Stimulated activated CD4-positive, alpha-beta T cell treated with anti-CD3 and anti-CD28 coated beads, Interleukin-15, amount 100 ng/mL, for 1 hour (primary cell): ENCODE measurements at places on chromosomes 1 and 21.

DNA sequence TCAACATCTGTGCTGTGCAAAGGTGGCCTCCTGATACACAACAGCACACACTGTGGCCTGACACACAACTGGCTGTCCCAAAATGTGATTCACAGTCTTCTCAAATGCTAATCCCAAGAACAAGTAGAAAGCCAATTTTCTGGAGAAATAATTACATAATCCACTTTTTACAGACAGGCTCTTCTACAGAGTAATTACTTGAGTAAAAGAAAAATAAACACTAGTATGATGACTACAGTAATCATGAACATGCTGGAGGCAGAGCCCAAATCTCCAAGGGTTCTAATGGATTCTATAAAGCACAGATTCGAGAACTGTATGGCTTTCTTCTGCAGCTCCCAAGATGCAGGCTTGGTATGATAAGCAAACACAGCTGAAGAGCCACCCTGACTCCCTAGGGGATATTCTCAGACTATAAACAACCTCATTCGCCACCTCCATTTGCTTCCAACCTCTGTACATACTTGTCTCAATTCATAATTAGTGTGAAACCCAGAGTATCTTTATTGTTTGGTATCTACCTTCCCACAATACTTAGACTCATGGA is 81.9 kb downstream of the SIPA1L2 start:
- no peak for DNase-seq

- no peak for DNase-seq
Measured at GRCh38 chr1:174160603-174161002, 1.3 kb downstream of the RABGAP1L start.

DNA sequence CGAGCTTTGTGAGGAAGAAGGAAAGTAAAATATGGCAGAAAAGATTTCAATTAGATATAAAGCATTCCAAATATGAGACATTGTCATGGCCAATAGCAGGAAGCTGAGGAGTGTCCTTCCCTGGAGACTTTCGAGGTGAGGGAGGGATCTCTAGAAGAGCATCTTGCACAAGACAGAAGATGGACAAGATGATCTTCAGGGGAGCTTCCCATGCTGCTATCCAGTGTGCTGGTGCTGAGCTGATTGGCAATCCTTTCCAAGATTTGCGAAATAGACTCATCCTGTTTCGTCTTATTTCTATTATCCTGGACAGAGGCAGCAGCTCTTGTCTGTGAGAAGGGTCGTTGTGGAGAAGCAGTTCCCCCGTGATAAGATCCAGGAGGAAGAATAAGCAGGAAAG is 342.0 kb upstream of the CAMK1G start:
- no peak for DNase-seq

DNA sequence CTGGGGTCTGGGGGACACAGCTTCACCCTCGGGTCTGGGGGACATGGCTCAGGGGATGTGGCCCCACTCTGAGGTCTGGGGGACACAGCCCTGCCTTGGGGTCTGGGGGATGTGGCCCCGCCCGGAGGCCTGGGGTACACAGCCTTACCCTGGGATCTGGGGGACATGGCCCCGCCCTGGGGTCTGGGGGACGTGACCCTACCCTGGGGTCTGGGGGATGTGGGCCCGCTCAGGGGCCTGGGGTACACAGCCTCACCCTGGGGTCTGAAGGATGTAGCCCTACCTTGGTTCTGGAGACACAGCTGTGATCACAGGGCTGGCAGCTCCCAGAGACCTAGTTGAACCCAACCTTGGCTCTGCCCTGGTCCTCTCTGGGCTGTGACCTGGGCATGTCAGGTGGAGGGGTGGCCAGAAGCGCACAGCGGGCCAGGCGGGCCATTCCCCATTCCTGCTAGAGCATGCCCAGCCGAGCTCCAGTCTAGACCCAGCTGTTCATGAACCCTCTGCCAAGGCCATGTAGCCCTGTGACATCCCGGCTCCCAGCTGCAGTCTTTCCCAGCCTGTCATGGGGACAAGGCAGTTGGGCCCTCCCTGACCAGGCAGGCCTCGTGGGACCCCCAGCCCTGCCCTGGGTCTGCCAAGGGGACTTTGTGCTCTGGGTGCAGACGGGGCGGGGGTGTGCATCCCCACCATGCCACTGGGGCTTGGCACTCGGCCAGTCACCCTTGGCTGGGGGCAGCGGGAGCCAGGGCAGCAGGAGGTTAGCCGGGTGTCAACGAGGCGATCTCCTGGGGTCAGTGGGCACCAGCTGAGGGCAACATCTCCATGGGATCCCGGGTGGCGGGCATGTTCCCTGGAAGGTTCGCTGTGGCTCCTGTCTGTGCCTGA is 43.9 kb downstream of the WNT9A start:
- no peak for DNase-seq

DNA sequence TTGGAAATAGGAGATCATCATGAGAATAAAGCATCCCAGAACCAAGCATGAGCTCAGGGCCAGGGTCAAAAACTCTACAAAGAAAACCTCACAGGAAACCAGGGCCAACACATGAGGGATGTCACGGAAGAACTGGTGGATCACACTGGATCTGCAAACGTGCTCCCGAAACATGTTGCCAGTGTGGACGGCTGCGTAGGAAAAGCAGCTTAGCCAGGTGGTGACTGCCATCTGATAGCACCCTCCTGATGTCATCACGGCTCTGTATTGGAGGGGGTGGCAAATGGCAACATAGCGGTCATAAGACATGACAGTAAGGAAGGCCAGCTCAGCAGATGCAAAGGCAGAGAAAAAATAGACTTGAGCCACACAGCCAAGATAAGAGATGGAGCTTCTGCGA is 20.9 kb downstream of the OR14I1 start:
- DNase-seq, result no peak

DNA sequence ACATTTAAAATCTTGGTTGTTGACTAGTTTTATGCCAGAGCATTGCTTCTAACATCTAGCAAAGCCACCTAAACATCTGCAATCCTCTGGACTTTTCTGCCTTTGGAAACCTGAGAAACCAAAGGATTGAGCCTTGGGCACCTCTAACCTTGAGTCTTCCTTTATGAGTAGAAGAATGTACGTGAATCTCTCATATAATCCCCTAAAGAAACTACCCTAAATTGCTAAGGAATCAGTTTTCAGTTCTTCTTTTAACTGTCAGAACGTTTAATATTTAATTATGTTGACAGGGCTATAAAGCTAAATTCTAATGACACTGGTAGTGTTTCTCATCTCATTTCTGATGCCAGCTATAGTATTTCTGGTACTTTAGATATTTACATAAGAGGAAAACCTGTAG is 997.3 kb downstream of the AMY1C start:
- DNase-seq, result no peak

- no peak for DNase-seq
Measured at GRCh38 chr1:246587032-246587431, 20.8 kb downstream of the CNST start.

DNA sequence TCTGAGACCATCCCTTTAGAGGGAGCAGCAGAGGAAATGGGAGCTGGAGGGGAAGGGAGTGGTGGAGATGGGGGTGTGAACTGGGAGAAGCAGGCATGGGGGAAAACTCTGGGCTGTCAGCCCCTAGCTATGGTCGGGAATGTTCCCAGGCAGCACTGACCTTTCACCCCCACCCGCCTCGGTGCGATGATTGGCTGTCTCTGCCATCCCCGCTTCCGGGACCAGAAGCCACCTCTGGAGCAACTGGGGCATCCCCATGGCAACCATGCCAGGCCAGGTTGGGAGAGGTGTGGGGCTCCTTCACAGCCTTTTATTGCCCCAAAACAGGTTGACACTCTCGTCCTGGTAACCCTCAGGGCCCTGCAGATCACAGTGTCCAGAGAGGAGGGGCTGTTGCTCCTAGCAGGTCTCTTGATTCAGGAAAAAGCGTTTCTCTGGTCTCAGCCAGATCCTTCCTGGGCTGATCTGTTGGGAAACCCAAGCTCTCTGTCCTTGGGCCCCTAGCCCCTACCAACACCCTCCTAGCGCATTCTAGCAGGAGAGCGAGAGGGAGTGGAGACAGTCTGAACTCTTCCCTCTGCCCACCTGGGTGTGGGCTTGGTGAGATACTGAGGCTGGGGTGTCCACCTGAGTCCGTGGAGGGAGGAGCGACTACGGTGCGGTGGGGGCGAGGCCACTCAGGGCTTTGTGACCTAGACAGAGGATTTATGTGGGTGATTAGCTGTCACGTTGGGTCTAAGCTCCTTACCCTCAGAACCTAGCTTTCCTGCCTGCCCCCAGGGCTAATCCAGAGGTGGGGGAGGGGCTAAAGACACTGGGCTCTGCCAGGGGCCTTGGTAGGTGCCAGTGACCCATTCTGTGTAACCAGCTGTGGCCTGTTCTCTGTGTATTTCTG is 12.2 kb upstream of the SLC6A9 start:
- no peak for DNase-seq

- DNase-seq, result no peak
Measured at GRCh38 chr1:244296447-244296846, 155.3 kb downstream of the ADSS2 start.

- DNase-seq, result no peak
Measured at GRCh38 chr1:59419361-59420140, 122.7 kb downstream of the FGGY start.

- no peak for DNase-seq
Measured at GRCh38 chr1:95278173-95279006, 44.4 kb downstream of the RWDD3 start.

DNA sequence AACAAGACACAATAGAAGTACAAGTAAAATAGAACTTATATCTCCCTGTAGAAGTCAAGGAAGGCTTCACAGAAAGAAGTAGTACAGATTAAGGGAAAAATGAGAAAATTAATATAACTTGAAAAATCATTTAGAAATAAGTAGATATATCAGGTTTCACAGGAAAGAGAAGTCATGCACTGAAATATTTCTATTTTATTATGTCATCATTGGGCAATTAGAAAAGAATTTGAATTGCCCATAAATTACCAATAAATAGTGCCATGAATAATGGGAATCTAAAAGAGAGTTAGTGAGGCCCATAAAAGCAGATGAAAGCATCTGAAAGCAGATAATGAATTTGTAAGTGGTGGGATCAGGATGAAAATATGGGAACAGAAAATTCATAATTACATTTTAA is 1597.8 kb downstream of the PLA2G4A start:
- DNase-seq, result no peak

GRCh38 chr1:56975446-56975845 is 9.6 kb upstream of the C8B start:
- no peak for DNase-seq

DNA sequence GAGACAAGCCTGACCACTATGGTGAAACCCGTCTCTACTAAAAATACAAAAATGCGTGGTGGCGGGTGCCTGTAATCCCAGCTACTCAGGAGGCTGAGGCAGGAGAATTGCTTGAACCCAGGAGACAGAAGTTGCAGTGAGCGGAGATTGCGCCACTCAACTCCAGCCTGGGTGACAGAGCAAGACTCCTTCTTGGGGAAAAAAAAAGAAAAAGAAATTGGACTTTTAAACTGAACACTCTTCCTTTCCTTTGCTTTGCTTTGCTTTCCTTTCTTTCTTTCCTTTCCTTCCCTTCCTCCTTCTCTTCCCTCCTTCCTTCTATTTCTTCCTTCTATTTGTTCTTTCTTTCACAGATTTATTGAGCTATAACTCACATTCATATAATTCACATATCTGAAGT is 43.3 kb upstream of the PUM1 start:
- no peak for DNase-seq

DNA sequence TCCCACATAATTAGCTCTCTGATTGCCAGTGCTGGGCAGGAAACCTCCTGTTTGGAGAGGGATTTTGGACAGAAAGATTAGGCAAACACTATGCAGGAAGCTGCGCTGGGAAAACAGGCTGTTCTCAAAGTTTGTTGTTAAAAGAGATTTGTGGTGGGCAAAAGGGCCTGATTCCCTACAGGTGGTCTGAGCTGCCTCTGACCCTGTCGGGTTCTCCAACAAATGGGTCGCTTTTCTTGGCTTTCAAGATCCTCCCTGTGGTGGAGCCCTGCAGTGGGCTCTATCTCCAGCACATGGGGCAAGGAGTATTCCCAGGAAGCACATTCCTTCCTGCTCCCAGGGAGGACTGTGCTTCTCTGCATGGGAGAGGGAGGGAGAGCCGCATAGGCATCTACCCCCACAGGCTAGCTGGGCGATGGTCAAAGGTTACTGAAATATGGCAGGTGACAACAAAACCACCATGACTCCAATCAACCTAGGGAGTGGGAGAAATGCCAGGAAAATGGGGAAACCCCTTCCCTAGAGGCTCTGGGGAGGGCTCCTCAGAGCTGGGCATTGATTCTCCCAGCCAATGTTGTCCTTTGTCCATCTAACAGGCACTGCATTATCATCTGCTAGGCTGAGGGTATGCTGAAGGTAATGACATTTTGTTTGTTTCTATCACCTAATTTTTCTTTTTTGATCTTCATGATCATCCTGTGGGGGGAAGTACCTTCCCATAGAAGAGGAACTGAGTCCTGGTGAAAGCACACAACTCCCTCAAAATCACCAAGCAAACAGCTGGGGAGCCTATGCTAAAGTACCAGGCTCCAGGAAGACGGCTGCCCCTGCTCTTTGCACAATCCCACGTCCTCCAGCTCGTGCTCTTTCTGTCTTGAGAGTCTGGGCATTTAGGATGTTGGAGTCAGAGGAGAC is 85.3 kb downstream of the PLXNA2 start:
- DNase-seq, result no peak

- no peak for DNase-seq
Measured at GRCh38 chr1:147341246-147341645, 98.8 kb downstream of the CHD1L start.

DNA sequence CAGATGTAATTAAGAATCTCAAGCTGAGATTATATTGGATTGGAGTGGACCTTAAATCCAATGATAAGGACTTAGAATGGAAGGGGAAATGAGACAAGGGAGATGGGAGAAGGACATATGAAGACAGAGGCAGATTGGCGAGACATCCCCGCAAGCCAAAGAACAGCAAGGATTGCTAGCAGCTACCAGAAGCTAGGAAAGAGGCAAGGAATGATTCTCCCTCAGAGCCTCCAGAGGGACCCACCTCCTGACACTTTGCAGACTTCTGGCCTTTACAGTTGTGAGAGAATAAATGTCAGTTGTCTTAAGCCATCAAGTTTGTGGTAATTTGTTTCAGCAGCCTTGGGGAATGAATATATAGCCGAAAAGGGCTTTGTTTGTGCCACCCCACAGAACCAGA is 20.7 kb downstream of the METTL13 start:
- no peak for DNase-seq

GRCh38 chr21:36211660-36212512 is 55.3 kb downstream of the DOP1B start:
- no peak for DNase-seq

DNA sequence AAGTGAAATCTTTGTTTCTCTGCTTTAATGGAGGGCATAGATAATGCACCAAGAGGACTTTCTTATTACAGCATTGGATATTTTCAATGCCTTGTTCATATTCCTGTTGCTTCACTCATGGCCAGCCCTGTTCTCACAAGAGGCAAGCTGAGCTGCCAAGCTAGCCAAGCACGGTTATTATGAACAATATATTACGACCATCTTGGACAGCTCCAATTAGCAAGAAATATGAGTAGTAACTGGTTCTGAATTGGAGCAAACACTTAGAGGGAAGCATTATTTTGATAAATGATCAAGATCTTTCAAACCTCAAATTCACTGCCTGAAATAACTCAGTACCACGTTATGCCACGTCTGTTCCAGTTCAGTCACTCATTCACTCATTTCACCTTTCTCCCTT is 159.8 kb downstream of the SETD4 start:
- DNase-seq, result no peak
